Esophagus mucosa (tissue), 1 donor: ENCODE measurements at places on chromosomes 2 and 18. TPM values are rescaled to one million over a fixed set of nuclear protein-coding genes. Genes with fewer than 3 reads are reported as not detected.

DNA sequence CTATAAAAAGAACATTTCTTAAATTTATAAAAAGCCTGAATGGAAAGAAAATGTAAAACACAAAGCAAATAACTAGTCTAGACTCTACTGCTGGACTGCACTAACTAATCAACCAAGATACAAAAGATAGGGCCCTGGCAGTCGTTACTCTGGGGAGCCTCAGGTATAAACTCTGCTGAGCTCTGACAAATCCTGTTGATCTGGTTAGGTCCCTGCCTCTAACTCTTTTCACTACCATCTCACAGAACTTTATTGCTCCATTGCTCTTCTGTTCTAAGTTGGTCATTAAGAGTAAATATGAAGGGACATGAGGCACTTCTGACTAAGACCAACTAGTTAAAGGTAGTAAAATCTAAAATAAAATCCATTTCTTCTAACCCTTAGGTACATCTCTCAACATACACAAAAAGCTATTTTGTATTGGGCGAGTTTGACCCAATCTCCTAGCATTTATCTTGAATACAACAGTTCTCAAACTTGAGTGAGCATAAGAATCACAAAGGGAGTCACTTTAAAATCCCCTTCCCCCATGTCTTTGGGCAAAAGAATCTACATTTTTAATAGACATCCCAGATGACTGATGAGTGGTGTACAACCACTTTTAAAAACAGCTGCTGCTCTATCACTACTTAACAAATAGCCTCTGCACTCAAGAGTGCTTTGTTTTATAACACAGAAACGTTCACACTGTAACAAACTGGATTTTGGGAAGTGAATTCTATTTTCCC, 2.5 kb downstream of the CHN1 start:
- no peak for ATAC-seq

- no peak for ATAC-seq
Measured at GRCh38 chr18:73766910-73767515, 380.6 kb downstream of the FBXO15 start.

DNA sequence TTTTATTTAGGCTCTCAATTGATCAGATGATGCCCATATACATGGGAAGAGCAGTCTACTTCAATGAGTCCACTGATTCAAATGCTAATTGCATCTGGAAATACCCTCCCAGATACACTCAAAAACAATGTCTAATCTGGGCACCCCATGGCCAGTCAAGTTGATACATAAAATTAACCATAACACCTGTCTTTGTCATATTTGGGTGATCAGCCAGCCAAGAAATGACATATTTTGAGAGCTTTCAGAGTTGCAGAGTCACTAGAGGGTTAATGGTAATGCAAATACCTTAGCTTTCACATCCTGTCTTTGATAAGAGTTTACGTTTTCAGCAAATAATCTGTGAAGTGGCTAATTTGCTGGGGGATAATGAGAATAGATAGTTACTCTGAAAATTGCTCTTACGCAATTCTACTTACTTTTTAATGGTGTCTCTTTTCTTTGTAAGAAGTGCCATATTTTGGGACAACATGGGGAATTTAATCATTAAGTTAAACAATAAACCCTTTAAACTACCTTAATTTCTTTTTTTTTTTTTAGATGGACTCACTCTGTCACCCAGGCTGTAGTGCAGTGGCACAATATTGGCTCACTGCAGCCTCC, 49.1 kb downstream of the CCDC195 start:
- ATAC-seq, result no peak

DNA sequence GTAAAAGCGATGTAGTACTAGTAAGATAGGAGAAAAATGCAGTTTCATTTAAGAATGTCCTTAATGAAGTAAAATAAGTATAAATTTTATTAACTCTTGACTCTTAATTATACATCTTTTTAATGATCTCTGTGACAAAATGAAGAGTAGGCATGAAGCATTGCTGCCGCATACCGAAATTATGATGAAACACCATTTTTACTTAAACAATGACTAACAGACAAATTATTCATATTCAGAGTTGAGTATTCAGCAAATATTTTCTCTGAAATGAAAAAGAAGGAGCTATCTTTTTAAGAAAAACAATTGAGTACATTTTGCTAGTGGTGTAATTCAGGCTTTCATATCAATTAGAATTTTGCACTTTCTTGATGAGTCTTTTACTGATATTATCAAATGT, 150.6 kb upstream of the DOCK10 start:
- ATAC-seq, result no peak

- ATAC-seq, result peak; percentile 86
Measured at GRCh38 chr2:16507655-16508489, 157.8 kb downstream of the CYRIA start.

DNA sequence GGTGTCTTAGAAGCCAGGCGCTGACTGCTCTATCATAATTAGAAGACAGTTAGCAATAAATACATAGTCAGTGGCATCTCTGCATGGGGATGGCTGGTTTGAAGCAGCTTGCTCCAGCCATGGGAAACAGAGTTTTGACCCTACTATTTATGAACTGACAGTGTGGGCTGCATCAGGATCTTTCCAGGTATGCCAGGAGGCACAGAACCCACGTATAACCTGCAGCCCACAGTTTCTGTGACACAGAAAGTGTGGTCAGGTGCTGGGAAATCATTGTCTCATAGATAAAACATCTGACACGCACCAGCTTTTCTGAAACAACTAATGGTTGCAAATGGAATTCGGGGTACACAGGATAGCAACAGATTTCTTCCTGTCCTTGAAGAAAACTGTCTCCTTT, 34.7 kb downstream of the INPP4A start:
- ATAC-seq, result no peak

DNA sequence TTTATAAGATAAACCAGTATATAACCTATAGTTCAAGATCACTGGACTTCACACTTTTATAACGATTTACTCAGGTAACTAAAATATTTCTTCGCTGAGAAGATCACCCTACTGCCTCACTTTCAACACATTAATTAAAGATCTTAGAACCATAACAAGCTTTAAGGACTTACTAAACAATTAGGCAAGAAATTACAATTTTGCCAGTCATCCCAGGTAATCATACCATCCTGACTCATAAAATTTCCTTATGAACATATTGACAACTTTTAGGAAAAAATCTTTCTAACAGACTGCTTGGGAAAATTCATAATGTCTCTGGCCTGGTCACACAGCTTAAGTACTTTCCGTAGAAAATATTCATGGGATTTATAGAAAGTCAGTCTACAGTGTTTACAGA, 223.2 kb downstream of the NRXN1 start:
- ATAC-seq, result no peak

GRCh38 chr2:74290066-74290465, 53.1 kb downstream of the SLC4A5 start:
- no peak for ATAC-seq

Gene RPL37A
- 2,683 TPM for total RNA-seq

Gene CCDC74B
- 0.40 TPM for total RNA-seq

Gene PLEK
- total RNA-seq, result 1.00 TPM
